ENCODE measurements at places on chromosomes 1 and 21. TPM values are rescaled to one million over a fixed set of nuclear protein-coding genes. Genes with fewer than 3 reads are reported as not detected.

Gene CLDN19
- 3.1 TPM for total RNA-seq

Gene GREM2
- 1.0 TPM for total RNA-seq

Gene HSF2BP
- 1.3 TPM for total RNA-seq

Gene KCNN3
- 1.6 TPM for total RNA-seq

Gene TAF1A
- total RNA-seq, result 10.7 TPM

Gene TARS2
- total RNA-seq, result 21.4 TPM

Gene OR2G2
- not detected for total RNA-seq

Gene KLHDC7A
- 15.7 TPM for total RNA-seq

Gene RAD54L
- total RNA-seq, result 1.8 TPM

Gene CHIA
- not detected for total RNA-seq

Gene RSPO1
- total RNA-seq, result 8.9 TPM

Gene CD1B
- not detected for total RNA-seq

Gene SAMD11
- total RNA-seq, result 2.9 TPM

Gene CFHR4
- total RNA-seq, result not detected

Gene SFN
- total RNA-seq, result not detected

Gene IARS2
- 57.7 TPM for total RNA-seq

Gene EDN2
- 2.3 TPM for total RNA-seq

Gene EDARADD
- total RNA-seq, result 20.3 TPM

Gene CYYR1
- total RNA-seq, result 14.3 TPM

Gene RBM34
- 54.0 TPM for total RNA-seq

Gene CRABP2
- 61.6 TPM for total RNA-seq

Gene PLA2G5
- total RNA-seq, result 9.4 TPM

Gene NSUN4
- 22.9 TPM for total RNA-seq

Gene ETNK2
- 66.1 TPM for total RNA-seq

Gene SYPL2
- 0.44 TPM for total RNA-seq

Gene CAMK2N1
- 5.6 TPM for total RNA-seq

Gene MARK1
- 6.6 TPM for total RNA-seq

Gene SLC9C2
- total RNA-seq, result not detected

Gene SPRR2G
- not detected for total RNA-seq

Gene A3GALT2
- total RNA-seq, result not detected

Gene GJA8
- total RNA-seq, result not detected

Gene ASAP3
- total RNA-seq, result 61.6 TPM

Gene TLCD4
- 22.4 TPM for total RNA-seq

Gene AIM2
- total RNA-seq, result 0.73 TPM

Gene H3-3A
- 603 TPM for total RNA-seq

Gene C2CD2
- 73.8 TPM for total RNA-seq

Gene SLC6A17
- 0.29 TPM for total RNA-seq

Gene SPATA46
- total RNA-seq, result not detected

Gene PIGR
- total RNA-seq, result 123 TPM

Gene ASB17
- total RNA-seq, result not detected

Measured in breast epithelium (tissue), 4 donors.